Dorsolateral prefrontal cortex (tissue), 122 donors: ENCODE measurements at places on chromosomes 6 and 20.

DNA sequence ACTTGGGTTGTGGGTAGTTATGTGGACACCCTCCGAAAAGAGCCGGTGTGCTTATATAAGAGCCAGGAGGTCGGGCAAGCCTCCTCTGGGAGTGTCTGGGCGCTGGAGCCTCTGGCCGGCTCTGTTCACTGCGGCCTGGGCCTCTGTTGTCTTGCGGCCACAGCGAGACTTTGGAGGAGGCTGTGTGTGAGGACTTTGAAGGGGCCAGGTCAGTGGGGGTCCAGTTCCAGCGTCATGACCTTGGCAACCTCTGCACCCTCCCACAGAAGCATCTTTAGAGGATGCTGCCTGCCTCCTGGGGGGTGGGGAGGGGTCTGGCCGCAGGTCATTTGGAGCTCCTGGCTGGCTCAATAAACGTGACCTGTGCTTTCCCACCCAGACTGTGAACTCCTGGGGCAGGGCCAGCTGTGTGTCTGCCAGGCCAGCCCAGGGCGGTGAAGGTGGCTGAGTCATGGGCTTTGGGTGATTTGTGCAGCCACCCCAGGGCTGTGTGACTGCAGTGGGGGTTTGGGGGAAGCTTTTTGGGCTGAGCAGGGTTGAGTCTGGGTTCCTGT is 1.2 kb downstream of the TCEA2 start:
- DNase-seq = no peak

DNA sequence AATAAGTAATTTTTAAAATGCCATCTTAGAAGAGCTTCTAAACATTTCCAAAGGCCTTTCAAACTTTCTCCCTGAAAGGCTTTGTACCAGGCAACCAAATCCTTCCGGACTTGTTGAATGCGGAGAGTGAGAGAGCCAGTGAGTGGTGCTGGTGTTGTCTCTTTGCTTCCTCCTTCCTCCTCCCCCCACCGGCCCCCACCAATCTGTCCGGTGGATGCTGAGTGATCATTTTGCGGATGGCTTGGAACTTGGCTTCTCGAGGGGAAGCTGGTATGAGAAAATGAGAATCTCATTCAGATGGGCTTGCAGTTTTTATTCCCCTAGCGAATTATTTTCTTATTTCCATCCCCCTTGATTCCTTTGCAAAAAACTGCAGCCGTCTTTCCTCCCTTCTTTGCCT is 97.3 kb downstream of the ANKRD60 start:
- no peak for DNase-seq

DNA sequence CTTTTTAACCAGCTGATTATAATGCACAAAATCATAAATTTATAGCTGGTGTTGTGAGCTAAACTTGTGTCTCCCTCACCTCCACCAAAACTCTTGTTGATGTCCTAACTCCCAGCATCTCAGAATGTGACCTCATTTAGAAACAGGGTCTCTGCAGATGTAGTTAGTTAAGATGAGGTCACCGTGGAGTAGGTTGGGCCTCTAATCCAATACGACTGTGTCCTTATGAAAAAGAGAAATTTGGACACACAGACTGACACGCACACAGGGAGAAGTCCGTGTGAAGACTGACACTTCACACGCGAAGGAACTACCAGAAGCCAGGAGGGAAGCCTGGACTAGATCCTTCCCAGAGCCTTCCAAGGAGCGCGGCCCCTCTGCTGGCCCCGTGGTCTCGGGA is 46.5 kb downstream of the TRAM2 start:
- no peak for DNase-seq

GRCh38 chr6:3292431-3293197 is 33.9 kb downstream of the PSMG4 start:
- DNase-seq = no peak

- no peak for DNase-seq
These were observed 94.3 kb downstream of the RTN4IP1 start for GRCh38 chr6:106535012-106535411.

DNA sequence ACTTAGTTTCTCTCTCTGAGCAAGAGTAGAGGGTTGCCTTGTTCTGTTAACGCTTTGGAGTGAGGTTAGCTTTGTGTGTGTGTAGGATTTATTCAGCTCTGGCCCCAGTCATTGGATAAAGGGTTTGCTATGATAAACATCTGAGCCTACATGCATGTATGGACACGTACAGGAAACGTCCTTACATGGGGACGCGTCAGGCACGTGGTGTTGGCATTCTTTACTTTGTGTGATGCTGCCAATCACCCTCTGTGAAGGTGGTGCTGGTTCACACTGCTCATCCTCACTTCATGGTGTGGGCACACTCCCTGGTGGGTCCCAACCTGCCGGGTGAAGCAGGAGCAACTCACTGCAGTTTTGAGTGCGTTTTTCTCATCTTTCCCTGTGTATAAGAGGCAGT is 53.4 kb upstream of the CD93 start:
- no peak for DNase-seq

GRCh38 chr6:18308070-18308735 is 43.9 kb upstream of the DEK start:
- DNase-seq = no peak

- DNase-seq = no peak
These were observed 751.1 kb upstream of the MAP3K7 start for GRCh38 chr6:91337967-91338366.

GRCh38 chr6:792662-793061 is 99.7 kb upstream of the EXOC2 start:
- DNase-seq = no peak

GRCh38 chr6:75261299-75261698 is 17.7 kb upstream of the COX7A2 start:
- DNase-seq = no peak

GRCh38 chr6:154522576-154522975 is 12.1 kb upstream of the CNKSR3 start:
- no peak for DNase-seq

- DNase-seq = no peak
These were observed 6.0 kb upstream of the CMTR1 start for GRCh38 chr6:37426945-37427510.

DNA sequence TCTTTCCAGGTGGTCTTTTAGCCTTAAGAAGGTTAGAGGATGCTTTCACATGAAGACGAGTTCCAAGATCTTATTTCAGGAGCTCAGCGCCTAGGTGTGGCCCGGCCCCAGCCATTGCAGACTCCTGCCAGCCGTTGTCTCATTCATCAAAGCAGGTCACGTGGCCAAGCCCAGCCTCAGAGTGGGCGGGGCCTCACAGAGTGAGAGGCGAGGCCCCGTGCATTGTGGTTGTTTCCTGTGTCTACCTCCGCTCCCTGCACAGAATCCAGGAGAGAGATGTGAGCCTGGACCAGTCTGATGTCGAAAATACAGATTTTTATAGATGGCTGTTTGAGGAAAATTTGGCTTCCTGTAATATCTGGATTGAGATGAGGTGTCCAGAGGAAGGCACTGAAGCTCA is 49.2 kb upstream of the CST5 start:
- DNase-seq = no peak

DNA sequence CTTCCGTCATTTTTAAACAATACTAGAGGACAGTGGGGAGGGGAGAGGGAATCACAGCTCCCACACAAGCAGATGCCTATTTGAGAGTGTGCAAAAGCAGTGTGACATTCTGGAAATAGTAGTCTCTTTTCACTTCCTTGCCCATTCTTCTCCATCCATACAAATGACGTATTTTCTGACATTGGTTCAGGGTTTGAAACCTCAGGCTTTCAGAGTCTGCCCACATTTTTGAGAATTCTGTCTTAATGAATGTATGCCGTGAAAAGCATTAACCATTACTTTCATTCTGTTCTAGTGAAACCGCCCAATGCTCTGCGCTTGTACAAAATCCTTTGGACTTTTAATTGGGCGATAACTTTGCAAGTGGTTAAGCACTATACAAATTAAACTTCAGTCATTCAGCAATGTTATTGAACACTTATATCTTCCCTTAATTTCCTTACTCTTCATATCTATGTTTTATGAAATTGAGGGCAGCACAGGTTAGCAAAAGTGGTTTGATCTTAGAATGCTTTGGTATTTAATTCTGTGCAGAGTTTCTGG is 265.7 kb downstream of the SOX4 start:
- DNase-seq = no peak
